Right renal pelvis (tissue), 4 donors: ENCODE measurements at places on chromosomes 12 and 14.

DNA sequence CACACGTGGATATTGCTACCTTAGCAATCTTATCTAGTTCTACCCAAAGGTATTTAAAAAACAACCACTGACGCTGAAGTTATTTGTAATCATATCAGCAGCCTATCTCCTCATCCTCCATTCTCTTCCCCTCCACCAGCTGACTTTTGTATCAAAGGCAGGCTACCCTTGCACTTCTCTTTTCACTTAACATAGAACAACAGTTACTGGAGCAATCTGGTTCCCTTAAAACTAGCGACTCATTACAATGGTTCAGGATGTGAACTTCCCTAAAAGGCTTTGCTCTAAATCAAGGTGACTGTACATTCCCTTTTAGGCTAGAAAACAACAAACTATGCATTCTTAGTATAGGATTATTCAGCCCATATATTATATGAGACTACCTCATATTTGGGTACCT lies 404.7 kb downstream of the APAF1 start:
- DNase-seq = no peak

DNA sequence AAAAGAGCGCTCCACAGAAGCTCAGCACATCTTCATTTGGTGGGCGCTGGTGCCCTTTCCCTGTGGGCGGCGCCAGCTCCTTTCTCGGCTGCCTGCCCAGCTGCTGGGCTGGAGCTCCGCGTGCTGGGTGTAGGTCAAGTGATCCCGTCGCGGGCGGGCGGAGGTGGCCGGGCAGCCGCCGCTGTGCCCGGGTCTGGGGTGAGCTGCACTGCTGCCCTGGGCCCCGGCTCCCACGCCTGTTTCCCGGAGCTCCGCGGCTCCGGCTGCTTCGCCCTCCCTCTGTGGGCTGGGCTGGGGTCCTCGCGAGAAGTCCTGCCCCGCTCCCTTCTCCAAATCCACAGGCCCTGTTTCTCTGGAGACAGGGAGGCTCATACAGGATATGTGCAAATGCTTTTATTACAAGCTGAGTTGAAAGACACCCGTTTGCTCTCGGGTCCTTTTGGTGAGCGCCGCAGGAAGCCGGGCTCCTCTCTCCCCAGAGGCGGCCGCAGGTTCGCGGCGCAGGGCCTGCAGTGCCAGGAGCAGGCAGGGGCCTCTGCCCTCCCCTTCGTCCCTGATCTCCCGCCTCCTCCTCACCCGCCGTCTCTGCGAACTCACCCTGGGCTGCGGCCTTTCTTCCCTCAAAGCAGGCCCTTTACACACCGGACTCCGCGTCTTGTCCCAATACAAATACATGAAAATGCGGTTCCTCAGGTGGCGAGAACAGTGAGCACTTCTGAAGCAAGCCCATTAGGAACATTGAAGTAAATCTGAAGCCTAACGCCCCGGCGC lies 67.8 kb upstream of the CAPRIN2 start:
- peak; percentile 52 for DNase-seq

- no peak for DNase-seq
These were observed 28.6 kb downstream of the CEP170B start for GRCh38 chr14:104893435-104894207.

- no peak for DNase-seq
These were observed 128.8 kb downstream of the CHST11 start for GRCh38 chr12:104585448-104586055.

DNA sequence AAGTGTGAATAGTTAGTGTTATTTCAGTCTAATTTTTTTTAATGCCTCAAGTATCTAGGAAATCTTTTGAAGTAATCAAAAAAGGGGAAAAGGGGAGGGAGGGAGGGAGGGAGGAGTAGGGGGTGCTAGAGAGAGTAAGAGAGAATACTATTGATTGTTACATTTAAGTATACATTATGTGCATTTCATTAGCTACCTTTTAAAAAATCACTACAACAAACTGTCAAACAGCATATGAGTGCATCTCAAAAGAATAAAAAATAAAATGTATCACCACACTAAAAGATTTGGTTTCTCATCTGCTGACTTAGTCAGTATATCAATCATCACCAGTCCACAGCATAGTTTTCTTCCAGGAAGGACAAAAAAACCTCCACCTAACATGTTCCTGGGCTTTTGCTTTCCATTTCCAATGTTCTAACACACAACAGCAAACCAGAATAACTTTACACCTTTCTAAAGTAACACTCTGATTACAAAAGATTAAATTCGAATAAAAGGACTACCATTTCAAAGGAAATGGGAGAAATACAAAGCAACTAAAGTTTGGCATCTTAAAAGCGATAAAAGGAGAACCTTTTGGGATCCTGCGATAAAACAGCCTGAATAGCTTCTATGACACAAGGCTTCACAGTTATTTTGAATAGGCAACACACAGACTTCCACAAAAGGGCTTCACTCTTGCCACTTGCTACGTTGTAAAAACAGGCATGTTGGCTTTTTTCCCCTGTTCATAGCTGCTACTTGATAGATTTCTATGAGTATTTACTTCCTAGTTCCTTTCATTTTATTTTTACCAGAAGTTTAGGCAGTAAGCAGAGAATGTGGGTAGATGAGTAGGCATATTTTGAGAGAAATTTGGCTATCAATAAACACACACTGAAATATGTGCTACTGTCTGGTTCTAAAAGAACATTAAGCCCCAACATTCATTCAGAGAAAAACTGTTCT lies 160.9 kb downstream of the EPS8 start:
- no peak for DNase-seq

- no peak for DNase-seq
These were observed 18.0 kb downstream of the IGF1 start for GRCh38 chr12:102462386-102462785.

- no peak for DNase-seq
These were observed 1.9 kb upstream of the TRHDE start for GRCh38 chr12:72270246-72270645.

- no peak for DNase-seq
These were observed 52.2 kb downstream of the ST8SIA1 start for GRCh38 chr12:22282283-22282682.
